Stimulated activated naive CD8-positive, alpha-beta T cell treated with anti-CD3 and anti-CD28 coated beads, Interleukin-15, Interleukin-2, amounts not matched to agents 100 U/mL and 50 U/mL, for 24 hours (primary cell): ENCODE measurements at places on chromosomes 1 and 21.

DNA sequence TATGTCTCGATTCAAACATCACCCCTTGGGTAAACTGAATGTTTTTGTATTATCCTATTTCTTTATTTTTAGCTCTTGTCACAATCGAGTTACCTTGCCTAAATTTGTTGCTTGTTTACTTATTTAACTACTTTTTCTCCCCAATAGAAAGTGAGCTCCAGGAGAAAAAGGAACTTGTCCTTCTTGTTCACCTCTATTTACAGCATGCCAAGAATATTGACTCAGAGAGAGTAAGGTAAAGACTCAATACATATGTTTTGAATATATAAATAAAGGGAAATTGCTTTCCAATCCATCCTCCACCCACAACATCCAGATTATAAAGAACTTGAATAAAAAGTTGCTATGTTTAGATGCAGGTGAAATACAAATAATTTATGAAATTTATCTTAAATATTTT, 107.3 kb upstream of the PDC start:
- DNase-seq = no peak

- peak; percentile 78 for DNase-seq
Measured at GRCh38 chr1:10694633-10695627, 101.5 kb downstream of the CASZ1 start.

DNA sequence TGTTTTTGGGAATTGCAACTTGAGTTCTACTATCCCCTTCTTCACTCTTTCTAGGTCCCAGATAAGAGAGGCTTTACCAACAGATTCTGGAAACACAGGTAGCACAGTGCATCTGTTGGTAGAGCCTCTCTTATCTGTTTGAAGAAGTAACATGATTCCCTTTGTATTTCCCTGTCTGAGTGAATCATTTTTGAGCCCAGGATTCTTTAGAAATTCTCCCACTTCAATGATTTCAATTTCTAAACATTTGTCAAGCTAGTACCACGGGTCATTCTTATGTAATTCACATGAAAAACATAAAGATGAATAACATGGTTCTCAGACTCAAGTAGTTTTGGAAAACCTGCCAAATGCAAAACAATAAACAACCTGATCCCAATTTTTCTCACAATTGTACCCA, 72.0 kb upstream of the DUSP10 start:
- DNase-seq = no peak

GRCh38 chr1:58443986-58444868, 102.3 kb downstream of the OMA1 start:
- DNase-seq = no peak

GRCh38 chr1:113307771-113308445, 82.4 kb upstream of the MAGI3 start:
- no peak for DNase-seq

DNA sequence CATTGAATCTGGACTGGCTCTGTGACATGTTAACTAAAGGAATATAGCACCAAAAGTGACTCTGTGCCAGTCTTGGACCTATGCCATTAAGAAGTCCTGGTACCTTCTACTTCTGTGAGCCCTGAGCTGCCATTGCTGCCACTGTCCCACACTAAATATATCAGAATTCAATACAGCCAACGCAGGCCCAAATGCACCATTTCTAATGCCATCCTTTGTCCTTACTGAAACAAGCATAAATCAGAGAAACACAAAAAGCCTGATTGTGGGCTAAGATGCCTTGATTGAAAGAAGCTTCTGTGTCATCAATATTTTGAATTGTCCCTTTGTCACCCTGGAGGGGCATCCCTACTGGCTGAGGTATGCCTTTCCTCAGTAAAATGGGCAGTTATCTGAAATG, 66.9 kb upstream of the NEK2 start:
- DNase-seq = no peak

- no peak for DNase-seq
Measured at GRCh38 chr1:160104486-160104885, 6.1 kb upstream of the IGSF8 start.

DNA sequence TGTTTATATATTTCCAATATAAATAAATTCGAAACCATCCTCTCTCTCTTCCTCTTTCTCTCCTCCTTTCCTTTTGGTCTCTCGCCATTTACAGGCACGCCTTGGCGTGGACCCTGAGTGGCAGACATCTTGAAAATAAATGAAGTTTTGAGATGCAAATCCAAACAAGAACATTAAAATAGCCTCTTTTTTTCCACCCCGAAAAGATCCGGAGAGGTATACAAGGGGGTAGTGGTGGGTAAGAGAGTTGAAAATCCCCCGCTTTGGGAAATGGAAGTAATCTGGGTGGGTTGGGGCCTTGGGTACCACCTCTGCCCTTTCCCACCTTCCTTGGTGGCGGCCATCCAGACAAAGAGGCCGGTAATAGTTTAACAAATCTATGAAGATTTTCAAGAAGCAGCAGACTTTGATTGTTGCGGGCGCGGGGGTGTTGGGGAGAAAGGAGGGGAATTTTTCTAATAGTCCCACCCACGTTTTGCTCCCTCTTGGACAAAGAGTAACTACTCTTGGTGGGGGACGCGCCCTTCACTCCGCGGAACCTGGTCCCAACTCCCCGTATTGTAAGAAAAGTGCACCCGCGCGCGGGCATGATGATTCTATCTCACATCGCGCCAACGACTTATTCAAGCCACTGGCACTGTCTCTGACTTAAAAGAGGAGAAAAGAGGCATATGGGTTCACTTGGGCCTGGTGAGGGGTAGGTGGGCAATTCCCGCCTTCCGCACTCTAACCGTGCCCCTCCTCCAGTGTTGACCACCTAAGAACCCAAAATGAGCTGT, 4.0 kb upstream of the FOXD3 start:
- DNase-seq = no peak

- DNase-seq = peak; percentile 13
Measured at GRCh38 chr1:159188375-159188788, 16.3 kb upstream of the ACKR1 start.

- no peak for DNase-seq
Measured at GRCh38 chr1:77026640-77027039, 159.4 kb downstream of the ST6GALNAC5 start.

- DNase-seq = peak; percentile 49
Measured at GRCh38 chr1:26788515-26788785, 700 bp downstream of the PIGV start.

- peak; percentile 80 for DNase-seq
Measured at GRCh38 chr21:43362321-43362791, 64.6 kb downstream of the SIK1 start.

- no peak for DNase-seq
Measured at GRCh38 chr1:111615870-111616715, 3.5 kb upstream of the RAP1A start.

DNA sequence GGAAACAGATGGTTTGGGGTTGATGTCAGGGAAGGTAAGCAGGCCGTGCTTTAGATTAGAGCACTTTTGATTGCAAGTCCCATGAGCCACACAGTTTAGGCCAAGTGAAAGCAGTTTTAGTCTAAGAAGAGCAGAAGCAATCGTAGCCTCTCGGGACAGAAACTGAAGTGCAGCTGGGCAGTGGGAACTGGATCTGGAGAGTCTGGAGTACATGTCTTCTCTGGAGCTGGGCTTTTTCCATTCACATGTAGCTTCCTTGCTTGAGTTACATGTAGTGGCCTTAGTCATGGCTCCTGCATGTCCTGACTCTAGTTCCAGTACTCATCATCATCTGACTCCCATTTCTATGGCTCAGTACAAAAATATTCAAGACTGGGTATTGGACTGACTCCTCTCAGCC, 16.7 kb downstream of the CAMTA1 start:
- no peak for DNase-seq

DNA sequence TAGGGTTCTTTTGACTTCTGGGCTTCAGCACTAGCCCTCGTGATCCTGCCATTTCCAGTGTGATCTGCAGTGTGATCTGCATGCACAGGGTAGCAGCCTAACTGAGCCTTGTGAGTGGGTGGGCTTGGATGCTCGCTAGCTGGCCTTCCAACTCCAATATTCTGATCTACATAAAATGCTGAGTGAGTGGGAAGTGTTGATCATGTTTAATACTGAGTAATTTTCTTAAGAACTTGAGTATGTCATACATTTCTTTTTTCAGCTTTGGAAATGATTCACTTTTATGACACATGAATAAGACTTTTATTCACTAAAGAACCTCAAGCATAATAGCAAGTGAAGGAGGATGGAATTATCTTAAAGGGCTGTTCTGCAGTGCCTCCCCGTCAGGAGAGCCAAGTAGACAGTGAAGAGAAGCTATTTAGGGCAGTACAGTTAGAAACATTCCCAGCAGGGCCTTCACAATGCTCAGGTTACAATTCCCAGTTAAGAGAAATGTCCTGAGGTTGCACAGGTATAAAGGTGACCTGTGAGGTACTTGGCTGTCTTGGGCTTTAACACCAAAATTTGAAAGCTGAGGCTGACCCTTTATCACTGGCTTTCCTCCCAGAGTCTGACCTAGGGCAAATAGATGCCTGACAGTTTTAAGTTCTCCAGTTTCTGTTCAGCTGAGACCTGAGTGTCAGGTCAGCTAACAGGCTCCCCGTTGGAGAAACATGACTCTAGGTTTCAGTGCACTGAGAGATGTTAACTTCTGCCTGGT, 29.1 kb upstream of the LRRC8C start:
- peak; percentile 59 for DNase-seq

GRCh38 chr1:168112673-168113305, 23.9 kb downstream of the GPR161 start:
- peak; percentile 74 for DNase-seq

DNA sequence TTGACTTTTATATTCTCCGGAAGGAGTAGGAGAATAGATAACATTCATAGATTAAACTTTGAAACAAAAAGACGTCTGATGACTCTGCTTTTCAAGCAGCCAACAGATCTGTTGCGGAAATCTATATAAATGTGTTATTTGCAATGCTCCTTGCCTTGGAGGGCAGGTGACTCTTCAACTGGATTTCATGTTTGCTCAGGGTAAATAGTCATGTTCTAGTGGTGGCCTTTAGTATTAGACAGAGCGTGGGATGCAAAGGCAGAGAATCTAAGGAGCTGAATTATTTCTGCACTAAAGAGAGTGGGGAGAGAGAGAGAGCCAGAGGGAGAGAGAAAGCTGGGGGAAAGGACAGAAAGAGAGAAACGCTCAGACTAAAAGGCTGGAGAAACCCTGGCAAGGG, 454.3 kb downstream of the AJAP1 start:
- no peak for DNase-seq

DNA sequence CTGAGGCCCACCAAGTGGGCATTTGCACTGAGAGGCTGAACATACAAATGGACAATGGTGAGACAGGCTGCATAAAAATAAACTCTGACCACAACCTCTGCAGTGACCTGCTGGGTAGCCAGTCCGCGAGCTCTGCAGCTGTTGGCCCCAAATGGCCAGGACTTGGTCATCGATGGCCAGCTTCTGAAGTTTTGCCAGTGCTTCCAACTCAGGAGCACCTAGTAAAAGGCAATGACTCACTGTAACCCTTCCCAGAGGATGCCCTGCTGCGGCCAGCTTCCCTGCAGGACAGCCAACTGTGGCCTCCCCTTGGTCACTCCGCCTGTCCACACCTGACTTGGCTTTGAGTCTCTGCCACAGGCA, 185.4 kb downstream of the DYRK1A start:
- DNase-seq = no peak

DNA sequence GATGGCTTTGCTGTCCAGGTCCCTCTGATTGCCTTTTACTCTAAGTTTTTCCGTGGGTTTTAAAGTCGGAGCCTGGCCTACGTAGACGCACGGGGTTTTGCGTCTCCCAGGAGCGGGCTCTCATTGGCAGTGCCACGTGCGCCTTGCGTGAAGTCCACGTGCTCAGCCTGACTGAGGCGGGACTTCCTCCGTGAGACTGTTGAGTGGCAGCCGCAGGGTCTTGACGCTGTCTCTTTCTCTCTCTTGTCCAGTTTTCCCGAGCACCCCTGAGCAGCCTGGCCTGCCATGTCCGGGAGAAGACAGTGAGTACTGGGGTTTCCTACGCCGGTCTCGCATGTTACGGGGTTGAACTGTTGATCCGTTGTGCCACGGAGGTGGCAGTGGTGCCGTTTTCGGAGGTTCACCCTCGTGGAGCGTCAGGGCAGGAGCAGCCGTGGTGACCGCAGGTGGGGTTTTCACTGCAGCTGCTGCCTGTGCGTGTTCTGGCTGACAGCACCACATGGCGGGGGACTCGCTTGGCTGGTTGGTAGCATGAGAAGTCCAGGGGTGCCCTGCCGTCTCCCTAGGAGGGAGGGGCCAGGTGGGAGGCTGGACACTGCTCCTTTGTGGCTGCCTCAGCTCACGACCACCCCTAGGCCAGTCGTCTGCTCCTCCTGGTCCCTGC, 9.2 kb downstream of the PRKCZ start:
- DNase-seq = no peak

DNA sequence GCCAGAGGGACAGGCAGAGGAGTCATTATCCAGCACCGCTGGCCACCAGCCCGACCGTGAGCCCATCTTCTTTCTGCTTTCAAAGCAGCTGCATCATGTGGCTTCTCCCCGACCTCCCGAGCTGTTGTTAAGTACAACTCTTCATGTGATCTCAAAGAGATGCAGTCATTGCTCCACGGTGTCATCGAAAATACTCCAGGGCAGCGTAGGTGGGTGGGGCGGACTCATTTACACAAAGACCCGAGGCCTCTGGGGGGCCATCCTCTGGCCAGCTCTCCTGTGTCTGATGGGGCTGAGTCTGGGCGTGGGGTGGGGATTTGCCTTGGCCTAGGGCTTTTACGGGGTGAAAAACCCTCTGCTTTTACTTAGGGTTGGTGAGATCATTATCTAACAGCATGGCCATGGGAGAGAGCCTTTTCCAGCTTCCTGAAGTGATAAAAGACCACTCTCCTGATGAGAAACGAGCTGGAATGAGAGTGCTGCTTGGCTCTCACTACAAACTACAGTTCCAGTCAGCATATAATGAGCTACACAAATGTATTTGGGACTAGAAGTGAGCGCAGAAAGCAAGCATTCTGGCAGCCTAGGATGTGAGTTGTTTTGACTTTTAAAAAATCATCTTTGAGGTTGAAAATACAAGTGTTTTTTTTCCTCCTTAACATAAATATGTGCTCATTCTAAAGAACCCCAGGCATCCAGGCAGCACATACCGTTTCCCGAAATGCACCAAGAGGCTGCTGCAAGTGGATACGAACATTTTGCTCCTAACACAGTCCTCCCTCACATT, 165.0 kb downstream of the RHOU start:
- no peak for DNase-seq

GRCh38 chr1:164619006-164619784, 60.2 kb downstream of the PBX1 start:
- no peak for DNase-seq

- DNase-seq = no peak
Measured at GRCh38 chr1:82464362-82465001, 663.7 kb downstream of the ADGRL2 start.

GRCh38 chr1:159005161-159005560, 4.5 kb upstream of the IFI16 start:
- no peak for DNase-seq

- DNase-seq = no peak
Measured at GRCh38 chr1:150138044-150138443, 11.7 kb upstream of the PLEKHO1 start.

DNA sequence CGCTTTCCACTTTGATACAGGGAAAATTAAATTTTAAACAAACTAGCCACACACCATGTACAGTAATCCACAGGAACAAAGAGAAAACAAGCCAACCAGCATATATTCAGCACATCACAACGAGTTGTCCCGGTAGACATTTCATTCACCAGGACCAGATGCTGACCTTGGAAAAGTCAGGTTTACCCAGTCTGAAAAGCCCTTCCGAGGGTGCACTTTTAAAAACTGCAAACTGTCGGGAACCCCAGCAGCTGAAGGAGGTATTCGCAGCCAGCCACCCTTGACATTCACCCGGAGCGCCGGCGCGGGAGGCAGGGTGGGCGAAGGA, 1.2 kb downstream of the MCOLN3 start:
- no peak for DNase-seq
